ELF-1 (cell line): ENCODE measurements at places on chromosomes 2 and 18.

DNA sequence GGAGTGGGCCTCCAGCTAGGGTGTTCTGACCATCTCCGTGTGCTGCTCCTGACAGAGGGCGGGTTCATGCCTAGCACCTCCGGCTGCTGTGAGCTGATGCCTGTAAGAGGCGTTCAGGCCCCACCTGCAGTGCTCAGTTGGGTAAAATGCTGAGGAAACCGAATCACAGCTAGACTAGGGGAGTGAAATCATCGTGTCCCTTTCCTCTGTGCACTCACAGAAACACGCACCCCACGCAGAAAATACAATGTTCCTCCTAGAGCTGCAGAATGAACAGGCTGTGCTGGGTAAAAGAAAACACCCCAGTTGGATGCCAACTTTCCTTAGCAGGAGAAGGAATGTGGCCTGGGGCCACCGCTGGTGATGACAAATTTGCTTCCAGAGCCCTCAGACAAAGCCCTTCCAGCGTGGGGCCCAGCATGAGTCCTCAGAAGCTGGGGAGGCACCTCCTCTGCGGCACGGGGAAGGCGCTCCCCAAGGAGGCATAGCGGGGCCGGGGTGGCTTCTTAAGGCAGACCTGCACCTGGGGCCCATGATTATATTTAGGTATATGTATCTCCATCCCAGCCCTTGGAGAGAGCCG, 16.3 kb upstream of the ARHGEF4 start:
- peak; percentile 33 for DNase-seq

GRCh38 chr2:212494418-212495020, 44.1 kb downstream of the ERBB4 start:
- DNase-seq, result no peak

DNA sequence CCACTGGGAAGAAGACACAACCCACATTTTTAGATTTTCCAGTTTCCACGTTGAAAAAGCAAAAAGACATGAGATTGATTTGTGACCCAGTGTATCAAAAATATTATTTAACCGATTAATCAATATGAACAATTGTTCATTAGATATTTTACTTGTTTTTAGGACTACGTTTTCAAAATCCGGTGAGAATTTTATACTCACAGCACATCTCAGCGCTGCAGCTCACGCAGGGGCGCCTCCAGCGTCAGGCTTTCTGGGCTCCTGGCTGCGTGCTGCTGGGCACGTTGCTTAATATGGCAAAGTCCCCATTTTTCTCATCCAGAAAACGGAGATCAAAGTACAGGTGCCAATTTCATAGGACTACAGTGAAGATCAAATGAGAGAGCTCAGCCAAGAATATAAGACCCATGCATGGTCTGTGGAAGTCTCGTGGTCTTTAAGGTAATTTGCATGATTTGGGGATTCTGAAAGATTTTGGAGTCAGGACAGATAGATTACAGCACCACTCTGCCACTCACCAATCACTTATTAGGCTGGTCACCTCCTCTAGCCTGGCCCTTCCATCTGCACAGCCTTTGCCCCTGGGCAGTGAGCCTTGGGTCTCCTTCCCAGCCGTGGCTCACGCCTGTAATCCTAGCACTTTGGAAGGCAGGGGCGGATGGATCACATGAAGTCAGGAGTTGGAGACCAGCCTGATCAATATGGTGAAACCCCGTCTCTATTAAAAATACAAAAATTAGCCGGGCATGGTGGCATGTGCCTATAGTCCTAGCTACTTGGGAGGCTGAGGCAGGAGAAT, 36.2 kb downstream of the PTPN18 start:
- DNase-seq, result no peak

GRCh38 chr2:177709986-177710401, 317.4 kb downstream of the AGPS start:
- no peak for DNase-seq

- DNase-seq, result no peak
These were observed 284.2 kb upstream of the HDAC4 start for GRCh38 chr2:239684996-239685395.

DNA sequence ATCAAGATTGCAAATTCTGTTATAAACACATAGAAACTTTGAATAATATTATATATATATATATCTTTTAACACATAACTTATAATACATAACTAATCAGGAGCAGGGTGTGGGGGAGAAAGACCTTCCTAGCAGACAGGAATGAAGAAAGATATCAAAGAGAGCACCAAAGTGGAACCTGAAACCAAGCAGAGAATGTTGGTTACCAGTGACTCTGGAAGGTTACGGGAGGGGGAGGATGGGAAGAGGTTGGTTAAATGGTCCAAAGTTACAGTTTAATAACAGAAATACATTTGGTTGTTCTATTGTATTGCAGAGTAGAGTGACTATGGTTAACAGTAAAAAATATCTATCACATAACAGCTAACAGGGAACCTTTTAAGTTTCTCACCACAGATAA, 366.7 kb downstream of the LRRTM4 start:
- no peak for DNase-seq

GRCh38 chr2:58664523-58665151, 423.5 kb upstream of the FANCL start:
- DNase-seq, result no peak

- no peak for DNase-seq
These were observed 51.3 kb downstream of the THNSL2 start for GRCh38 chr2:88221365-88221942.

DNA sequence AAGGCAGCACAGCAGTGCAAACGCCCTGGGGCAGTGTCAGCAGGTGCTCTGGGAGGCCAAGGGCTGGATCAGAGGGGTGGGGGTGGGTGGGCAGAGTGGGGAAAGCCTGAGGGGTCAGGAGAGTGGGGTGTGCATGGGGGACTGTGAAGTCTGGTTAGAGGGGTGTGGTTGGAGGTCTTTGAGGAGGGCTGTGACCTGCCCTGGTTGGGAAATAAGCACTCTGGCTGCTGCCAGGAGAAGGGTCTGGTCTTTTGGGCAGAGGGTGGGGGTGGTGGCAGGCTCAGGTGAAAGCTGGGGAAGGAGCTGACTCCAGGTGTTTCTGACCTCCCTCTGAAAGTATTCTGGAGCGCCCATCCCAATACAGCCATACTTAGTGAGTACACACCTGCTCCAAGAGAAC, 4.2 kb downstream of the ALPI start:
- DNase-seq, result no peak

DNA sequence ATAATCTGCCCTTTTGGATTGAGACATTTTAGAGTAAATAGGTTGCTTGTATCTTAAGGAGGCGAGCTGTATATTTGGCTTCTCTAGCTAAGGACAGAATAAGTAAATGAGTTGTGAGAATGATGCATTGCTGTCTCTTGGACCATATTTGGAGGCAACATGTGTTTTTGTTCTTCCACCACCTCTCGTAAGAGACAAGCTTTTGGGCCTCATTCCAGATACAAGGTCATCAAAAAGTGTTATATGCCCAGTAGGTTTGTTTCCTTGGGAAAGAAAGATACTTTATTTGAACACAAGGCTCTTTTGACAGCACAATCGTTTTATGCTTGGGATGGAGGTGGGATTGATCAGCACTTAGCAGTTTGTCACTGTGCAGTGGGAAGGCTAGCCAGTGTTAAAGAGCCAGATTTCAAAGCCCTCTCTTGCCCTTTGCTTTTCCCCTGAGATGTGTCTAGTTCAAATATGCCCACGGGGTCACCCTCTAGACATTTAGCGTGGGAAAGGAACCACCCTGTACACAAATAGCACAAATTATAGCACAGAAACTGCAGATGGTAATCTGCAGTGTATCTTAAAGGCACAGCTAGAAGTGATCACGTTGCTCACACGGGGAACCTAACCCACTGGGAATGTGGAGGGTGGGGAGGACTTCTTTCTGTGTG, 131.3 kb downstream of the MAP4K4 start:
- DNase-seq, result no peak

GRCh38 chr2:226378753-226379705, 420.6 kb downstream of the IRS1 start:
- no peak for DNase-seq

GRCh38 chr2:238942080-238942725, 94.3 kb downstream of the TWIST2 start:
- DNase-seq, result no peak

DNA sequence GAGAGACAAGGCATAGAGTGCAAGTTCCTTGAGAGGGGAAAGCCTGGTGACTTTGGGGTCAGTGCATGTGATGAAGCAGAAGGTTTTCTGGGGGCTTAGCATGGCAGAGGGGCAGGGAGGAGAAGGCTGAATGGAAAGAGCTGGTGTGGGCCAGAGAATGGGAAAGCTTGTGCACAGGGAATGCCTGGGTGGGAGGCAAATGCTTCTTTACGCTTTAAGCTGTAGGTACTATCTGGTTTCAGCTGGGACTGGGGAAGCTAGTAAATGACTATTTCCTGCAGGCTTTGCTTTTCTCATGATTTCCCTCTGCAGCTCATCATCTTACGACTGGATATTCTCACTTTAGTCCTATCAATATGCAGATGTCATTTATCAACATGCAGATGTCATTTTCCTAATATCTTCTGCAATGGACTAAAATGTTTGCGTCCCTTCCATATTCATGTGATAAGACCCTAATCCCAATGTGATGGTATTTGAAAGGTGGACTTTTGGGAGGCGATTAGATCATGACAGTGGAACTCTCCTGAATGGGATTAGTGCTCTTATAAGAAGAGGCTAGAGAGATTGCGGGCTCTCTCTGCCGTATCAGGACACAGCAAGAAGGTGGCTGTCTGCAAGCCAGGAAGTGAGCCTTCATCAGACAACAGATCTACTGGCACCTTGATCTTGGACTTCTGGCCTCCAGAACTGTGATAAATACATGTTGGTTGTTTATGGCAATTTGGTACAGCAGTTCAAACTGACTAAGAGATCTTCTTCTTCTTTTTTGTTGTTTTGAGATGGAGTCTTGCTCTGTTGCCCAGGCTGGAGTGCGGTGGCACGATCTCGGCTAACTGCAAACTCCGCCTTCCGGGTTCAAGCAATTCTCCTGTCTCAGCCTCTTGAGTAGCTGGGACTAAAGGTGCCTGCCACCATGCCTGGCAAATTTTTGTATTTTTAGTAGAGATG, 50.1 kb downstream of the MYCN start:
- no peak for DNase-seq

GRCh38 chr18:45236676-45237075, 378.6 kb upstream of the SLC14A2 start:
- no peak for DNase-seq

GRCh38 chr2:64404002-64404731, 49.8 kb upstream of the LGALSL start:
- DNase-seq, result peak; percentile 93

- no peak for DNase-seq
These were observed 130.3 kb upstream of the CCDC68 start for GRCh38 chr18:55089610-55090009.

- DNase-seq, result no peak
These were observed 249.5 kb upstream of the SKOR2 start for GRCh38 chr18:47500930-47501329.

GRCh38 chr2:54704688-54705605, 18.5 kb upstream of the EML6 start:
- DNase-seq, result no peak

DNA sequence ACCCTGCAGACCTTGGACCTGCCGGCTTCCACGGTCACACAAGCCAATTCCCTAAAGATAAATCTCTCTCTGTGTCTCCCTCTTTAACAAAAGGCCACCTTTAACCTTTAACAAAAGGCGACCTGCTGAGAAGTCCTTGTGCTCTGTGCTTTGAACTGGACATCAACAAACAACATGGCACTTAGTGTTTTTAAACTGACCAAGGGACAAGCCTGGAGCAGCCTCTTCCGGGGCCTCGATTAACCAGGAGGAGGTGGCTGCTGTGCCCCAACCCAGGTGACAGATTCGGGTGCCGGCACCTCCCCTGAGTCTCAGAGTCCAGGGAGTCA, 135.3 kb downstream of the RTP5 start:
- no peak for DNase-seq

- DNase-seq, result no peak
These were observed 544 bp downstream of the LRATD1 start for GRCh38 chr2:14633061-14633460.

DNA sequence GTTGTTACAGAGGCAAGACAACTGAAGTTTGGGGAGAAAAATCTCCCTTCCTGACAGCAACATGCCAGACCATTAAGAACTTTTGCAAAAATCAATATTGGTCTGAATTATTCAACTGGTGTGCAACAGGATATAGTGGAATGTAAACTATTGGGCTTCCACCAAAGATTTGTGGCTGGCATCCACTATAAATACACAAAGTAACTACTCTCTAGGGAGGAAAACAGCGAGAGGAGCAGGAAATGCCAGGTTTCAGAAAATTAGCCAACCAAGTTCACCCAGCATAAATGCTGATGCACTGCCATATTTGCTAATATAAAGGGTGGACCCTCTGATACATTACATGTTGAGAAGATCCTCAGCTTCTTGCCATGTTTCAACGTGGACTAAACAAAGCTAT, 267.6 kb upstream of the LYPD1 start:
- DNase-seq, result no peak

- DNase-seq, result no peak
These were observed 117.7 kb upstream of the IL1R2 start for GRCh38 chr2:101874069-101874468.

GRCh38 chr2:101704046-101704466, 6.5 kb downstream of the MAP4K4 start:
- DNase-seq, result no peak

- DNase-seq, result no peak
These were observed 381.2 kb downstream of the TXNL1 start for GRCh38 chr18:56257205-56257604.

DNA sequence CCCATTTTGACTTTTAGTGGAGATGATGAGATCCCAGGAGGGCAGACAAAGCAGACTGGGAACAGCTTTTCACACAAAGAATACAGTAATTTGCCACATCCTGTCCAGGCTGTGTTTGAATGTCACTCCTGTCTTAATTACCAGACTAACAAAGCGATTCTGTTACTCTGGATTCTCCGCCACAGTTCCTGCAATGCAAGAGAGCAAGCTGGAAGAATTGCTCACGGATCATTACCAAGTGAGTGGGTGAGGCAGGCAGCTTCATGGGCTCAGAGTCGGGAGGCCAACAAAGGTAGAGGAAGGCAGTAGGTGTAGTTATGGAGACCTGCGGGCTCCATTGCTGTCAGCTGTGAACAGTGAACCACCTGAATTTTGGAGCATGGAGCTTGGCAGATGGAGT, 250.5 kb upstream of the ATP5MC3 start:
- no peak for DNase-seq

- DNase-seq, result peak; percentile 50
These were observed 20.5 kb upstream of the LRPPRC start for GRCh38 chr2:44016282-44016681.
